ENCODE measurements at places on chromosomes 7 and 10.

DNA sequence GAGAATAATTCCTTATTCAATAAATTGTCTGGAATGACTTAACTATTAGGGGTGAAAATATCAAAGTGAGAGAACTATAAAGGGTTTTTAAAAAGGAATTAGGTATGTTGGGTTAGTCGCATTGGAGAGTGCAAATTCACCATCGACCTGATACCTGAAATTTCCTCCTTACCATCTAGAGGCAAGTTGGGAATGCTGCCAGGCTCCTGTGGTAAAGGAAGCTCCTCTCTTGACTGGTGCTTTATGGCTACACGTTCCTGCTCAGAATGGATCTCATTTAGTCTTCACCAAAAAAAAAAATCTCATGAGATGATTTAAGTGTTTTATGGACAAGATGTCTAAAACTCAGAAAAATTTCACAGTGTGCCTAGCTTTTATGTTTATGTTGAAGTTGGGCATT lies 129.8 kb downstream of the EGFR start:
- no peak for DNase-seq

GRCh38 chr10:8369666-8370065 lies 315.2 kb downstream of the GATA3 start:
- no peak for DNase-seq

GRCh38 chr7:78489476-78490240 lies 691.1 kb downstream of the PHTF2 start:
- no peak for DNase-seq

DNA sequence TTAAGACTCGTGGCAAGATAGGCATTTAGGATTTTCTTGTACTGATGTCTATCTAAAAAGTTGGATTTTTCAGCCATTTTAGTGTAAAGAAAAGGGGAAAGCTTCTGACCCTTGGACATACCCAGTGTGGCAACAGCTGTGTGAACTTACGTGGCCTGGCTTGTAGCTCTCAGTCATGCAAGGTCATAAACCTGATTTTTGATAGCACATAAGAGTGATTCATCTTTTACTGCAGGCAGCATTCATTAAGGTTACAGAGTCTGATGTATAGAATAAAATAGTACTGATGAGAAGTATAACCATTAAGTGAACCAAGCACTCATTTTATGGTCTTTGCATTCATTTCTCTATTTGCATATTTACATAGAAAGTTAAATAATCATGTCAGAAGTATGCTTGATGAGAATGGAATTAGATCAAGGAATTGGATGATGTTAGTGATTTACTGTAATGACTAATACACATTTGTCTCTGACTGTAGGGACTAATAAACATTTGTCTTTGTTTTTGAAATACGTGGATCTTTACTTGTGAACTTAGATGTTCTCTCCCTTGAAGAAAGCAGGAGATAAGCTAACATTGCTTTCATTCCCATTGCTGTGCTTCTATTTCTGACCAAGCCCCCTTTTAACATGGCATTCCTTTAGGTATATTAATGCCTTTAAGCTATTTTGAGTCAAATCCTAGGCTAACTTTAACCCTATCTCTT lies 88.2 kb downstream of the GSDME start:
- DNase-seq, result no peak

DNA sequence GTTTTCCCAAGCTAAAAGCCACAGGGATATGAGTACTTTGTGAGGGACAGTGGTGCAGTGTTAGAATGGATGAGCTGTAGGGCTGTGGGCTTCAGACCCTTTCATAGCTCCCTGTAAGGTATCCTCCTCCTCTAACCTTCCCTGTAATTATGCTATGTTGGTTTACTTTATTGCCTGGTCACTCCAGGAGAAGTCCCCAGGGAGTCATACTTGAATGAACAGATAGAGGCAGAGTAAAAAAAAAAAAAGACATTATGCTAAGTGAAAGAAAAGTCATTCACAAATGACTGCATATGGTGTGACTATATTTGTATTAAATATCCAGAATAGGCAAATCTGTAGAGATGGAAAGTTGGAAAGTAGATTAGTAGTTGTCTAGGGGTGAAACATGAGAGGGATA lies 434.4 kb downstream of the AUTS2 start:
- DNase-seq, result no peak

DNA sequence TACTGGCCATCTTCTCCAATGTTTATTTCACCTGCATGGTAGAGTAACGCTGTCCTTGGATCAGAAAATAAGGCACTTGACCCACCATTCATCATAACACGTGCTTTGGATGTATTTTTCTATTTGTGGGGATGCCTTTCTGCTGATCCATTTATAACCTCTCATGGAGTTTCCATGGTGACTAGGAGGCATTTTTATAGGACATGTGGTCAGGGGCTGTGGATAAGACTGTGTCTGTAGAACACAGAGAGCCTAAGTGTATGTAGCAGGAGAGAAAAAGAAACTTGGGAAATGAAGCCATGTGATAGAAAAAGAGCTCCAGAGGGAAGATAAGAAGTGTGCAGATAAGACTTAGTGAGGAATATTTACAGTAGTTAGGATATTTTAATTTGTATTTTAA lies 184.2 kb downstream of the POU6F2 start:
- no peak for DNase-seq

- DNase-seq, result no peak
Measured at GRCh38 chr10:8556321-8556720, 501.8 kb downstream of the GATA3 start.

DNA sequence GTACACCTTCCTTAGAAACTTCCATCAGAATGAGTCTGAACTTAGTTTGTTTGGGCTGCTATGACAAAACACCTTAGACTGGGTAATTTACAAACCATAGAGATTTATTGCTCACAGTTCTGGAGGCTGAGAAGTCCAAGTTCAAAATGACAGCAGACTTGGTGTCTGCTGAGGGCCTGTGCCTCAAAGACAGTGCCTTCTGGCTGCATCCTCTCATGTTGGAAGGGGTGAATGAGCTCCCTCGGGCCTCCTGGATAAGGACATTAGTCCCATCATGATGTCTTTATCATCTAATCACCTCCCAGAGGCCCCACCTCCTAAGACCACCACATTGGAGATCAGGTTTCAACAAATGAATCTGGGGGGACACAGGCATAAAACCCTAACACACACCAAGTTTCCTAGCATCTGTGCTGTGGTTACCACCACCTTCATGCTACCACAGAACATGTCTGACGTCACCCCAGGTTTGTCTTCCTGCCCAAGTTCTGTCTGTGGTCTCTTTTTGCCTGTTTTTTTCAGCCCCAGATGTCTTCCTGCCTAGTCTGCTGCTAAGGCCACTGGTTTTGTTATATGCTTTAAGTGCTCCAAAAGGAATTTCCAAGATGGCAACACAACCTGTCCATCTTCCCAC lies 150.9 kb upstream of the COBL start:
- DNase-seq, result no peak

GRCh38 chr10:340646-341045 lies 205.4 kb downstream of the ZMYND11 start:
- no peak for DNase-seq

- no peak for DNase-seq
Measured at GRCh38 chr10:92760609-92761008, 70.9 kb downstream of the HHEX start.

GRCh38 chr10:92421550-92421949 lies 130.6 kb downstream of the MARCHF5 start:
- no peak for DNase-seq

GRCh38 chr10:74589226-74589673 lies 237.2 kb upstream of the KAT6B start:
- peak; percentile 65 for DNase-seq

- DNase-seq, result no peak
Measured at GRCh38 chr10:2878818-2879217, 188.5 kb upstream of the PFKP start.

DNA sequence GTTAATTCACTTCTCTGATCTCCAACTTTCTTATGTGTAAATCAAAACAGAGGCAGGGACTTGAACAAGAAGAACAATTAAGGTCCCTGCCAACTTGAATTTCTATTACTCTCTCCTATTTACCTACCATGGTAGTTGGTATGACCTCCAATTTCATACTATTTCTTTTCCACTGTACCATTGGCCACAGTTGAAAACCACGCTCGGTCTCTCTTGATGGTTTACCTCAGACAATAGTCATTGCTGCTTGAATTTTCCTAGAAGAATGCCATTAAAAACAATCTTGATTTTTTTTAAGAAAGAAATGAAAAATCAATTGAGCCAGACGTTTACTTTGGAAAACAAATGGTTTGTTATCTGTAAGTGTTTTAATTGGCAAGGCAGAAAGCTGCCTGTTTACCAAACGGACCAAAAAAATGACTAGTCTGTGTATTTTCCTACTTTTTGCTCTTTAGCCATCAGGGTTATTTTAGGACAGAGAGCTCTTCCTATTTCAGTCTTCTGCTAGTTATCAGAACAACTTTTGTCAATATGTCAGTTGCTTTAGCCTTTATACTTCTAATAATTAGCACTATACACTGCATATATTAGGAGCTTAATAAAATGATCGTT lies 157.5 kb upstream of the PLXDC2 start:
- DNase-seq, result no peak

DNA sequence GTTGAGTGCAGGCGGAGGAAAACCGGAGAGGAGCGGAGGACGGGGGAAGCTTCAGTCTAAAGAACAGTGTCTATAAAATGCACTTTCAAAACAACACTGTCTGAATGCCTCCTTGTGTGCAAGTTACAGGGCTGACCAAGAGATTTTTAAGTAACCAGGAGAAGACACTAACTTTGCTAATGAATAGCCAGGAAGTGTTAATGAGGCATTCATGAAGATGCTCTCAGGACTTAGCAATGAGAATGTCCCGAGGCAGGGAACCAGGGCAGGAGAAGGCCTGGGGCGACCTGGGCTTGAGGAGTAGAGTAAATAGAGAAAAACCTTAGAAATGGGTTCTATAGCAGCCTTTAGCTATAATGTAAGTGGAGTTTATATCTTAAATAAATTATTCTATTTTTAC lies 312.1 kb downstream of the SKIDA1 start:
- no peak for DNase-seq

DNA sequence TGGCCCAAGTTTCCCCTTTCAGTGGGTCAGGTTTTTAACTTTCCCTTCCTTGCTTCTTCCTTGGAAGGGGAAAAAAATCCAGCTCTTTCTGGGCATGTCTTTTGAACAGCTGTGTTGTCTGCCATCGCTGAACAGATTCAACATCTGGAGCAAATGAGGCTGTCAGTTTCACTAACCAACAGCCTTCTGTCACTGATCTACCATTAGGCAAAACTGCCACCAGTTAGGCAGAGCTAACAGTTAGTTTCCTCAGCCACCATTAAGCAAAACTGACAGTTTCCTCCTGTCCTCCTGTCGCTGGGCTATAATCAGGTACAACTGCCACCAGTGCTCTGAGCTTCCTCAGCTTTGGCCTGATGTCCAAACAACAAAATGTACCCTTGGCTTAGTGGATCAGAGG lies 81.9 kb downstream of the NPTX2 start:
- DNase-seq, result no peak

- DNase-seq, result no peak
Measured at GRCh38 chr10:127576740-127577161, 27.6 kb downstream of the NPS start.

Data from stimulated activated CD8-positive, alpha-beta memory T cell treated with anti-CD3 and anti-CD28 coated beads, Interleukin-4, amount 100 ng/mL, for 4 hours (primary cell).